Glutamatergic neuron (in vitro differentiated cells): ENCODE measurements at places on chromosomes 5 and 9.

GRCh38 chr9:88013035-88013434 lies 38.7 kb upstream of the CDK20 start:
- no peak for DNase-seq

DNA sequence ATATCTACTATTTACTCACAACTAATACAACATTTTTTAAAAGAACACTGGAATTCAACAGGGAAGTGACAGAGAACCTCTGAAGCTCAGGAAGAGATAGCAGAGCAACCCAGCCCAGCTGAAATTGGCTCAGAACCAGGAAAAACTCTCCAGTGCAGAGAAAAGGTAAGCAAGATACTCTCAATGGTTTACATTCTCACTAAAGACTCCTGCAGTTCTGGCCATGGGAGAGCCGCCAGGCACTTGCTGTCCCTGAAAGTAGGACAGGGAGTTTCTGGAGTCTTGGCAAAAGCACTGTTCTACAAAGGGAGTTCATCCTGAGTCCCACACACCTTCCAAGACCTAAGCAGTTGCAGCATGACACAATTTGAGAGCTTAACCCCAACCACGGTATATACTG lies 330.8 kb downstream of the TRIM36 start:
- no peak for DNase-seq

- DNase-seq = peak; percentile 21
These were observed 648 bp upstream of the NSMF start for GRCh38 chr9:137459601-137460362.

DNA sequence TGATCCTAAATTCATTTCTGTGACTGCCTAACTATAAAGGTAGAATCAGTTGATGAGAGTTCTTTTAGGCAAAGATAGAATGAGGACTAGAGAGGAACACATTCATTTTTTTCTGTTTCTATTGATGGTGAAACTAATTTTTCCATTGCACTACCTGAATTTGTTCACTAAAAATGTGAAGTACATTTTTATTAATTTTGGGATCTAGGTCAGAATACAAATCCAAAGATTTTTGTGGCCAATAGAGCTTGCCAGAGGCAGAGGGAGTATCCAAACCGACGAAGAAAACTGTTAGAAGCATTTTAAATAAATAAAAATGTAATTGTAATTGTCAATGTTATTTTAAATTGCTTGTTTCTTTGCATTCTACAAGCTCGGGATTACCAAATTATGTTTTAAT lies 78.1 kb downstream of the MTREX start:
- DNase-seq = no peak

- peak; percentile 5 for DNase-seq
These were observed 71.8 kb downstream of the PHF2 start for GRCh38 chr9:93648181-93648580.

GRCh38 chr5:119340597-119341218 lies 15.1 kb upstream of the TNFAIP8 start:
- no peak for DNase-seq

GRCh38 chr9:117021906-117022305 lies 334.8 kb downstream of the TRIM32 start:
- no peak for DNase-seq

DNA sequence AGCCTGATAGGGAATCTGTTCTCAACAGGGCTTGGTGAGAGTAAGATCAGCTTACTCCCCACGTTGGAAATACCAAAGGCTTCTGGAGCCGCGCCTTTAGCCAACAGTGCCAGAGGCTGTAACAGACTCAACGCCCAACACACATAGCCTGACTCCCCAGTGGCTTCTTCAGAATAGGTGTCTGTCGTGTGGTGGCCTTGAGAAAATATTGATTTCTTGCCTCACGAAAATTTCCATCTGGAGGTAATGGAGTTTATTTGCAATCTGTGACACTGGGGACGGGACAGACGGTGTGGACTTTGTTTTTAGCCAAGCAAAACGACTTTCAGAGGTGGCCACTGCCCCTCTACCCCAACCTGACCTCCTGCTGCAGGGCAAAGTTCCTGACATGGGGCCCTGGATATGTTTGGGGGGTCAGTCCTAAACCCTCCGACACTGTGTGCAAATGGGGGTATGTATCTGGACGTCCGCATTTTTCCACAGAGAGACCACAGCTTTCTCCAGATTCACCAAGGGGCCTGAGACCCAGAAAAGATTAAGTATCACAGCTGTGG lies 189.3 kb downstream of the CDK5RAP2 start:
- DNase-seq = no peak

- no peak for DNase-seq
These were observed 75.6 kb downstream of the DMRTA1 start for GRCh38 chr9:22522206-22522740.

- no peak for DNase-seq
These were observed 24.2 kb downstream of the ARHGEF37 start for GRCh38 chr5:149605354-149605997.

DNA sequence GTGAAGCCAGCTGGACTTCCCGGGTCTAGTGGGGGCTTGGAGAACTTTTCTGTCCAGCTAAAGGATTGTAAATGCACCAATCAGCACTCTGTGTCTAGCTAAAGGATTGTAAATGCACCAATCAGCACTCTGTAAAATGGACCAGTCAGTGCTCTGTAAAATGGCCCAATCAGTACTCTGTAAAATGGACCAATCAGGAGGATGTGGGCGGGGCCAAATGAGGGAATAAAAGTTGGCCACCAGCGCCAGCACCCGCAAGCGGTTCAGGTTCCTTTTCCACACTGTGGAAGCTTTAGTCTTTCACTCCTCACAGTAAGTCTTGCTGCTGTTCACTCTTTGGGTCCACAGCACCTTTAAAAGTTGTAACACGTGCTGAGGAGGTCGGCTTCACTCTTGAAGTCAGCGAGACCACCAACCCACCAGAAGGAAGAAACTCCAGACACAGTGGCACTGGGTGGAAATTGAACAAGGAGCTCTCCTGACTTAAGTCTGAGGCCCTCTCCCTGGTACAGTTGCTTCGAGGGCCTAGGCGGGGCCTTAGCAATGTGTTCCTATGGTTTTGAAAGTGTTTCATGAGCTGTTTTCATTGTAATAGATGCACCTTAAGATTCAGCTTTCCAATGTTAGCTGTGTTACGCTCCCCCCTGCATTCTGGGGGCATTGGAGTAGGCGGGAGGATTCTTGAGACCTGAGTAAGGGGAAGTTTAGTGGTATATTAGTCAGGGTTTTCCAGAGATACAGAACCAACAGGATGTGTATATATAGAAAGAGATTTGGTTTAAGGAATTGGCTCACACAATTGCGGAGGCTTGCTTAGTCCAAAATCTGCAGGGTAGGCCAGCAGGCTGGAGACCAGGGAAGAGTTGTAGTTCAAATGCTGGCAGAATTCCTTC lies 21.5 kb upstream of the MYO10 start:
- no peak for DNase-seq

DNA sequence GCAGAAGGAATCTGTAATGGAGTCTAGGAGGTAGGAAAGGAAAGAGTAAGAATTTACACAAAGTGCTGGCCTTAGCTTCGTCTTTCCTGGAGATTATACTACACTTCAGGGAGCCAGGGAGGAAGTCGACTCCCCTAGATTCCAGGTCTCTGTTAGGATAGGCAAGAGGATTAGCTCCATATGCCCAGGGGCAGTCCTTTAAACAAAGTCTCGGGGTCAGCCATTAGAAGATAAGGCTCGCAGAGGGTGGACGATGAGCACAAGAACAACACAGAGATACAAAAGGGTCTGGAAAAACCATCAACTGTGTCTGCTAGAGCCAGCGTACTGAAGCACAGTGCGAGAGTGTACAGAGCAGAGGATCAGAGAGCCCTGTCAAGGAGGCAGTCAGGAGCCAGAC lies 344.7 kb upstream of the TNC start:
- DNase-seq = no peak

GRCh38 chr5:128613128-128613527 lies 75.1 kb upstream of the FBN2 start:
- DNase-seq = no peak

GRCh38 chr5:115098041-115098702 lies 71.5 kb downstream of the TRIM36 start:
- no peak for DNase-seq

DNA sequence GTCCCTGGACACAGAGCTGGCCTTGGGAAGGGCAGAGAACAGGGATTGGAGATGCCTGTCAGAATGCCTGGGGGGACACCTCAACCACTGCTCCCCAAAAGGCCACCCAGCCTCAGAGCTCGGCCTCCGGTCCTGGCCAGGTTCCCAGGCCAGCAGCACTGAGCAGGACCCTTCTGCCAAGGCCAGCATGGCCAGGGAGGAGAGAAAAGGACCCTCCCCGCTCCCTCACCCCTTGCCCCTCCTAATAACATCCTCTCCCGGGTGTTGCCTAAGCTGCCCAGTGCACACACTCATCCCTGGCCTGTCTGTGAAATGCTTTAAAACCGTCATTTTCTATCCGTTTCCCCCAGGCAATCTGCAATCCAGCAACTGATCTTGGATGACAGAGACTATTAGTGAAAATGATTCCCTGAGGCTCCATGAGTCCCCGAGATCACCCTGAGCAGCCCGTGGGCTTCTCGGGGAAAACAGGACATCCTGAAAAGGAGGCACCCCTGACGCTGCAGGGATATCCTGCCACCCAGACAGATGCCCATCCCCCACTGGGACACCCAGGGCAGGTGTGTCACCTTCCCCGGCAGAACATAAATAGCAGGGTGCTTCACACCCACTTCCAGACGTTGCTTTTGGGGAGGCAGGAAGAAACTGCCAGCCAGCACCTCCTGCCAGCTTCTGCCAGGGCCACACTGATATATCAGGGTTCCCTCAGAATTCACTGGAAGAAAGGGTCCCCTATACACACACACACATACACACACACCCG lies 75.3 kb downstream of the ADAMTS2 start:
- peak; percentile 9 for DNase-seq

DNA sequence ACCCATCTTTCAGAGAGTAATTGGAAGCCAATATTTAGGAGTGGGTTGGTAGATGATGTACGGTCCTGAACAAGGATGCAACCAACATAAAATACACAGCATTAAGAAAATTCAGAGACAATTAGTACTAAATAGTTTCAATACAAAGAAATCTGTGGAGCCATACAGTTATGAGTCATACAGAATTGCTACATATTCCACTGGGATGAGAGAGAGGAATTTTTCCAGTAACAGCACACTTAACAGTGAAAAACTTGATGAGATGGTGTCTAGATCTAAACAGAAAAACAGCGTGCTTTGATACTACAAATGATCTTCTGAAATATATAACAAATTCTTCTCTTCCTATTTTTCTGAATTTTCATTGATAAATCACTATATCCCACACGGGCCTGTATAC lies 1999.3 kb upstream of the CDH9 start:
- DNase-seq = no peak

- DNase-seq = no peak
These were observed 3.3 kb downstream of the NR6A1 start for GRCh38 chr9:124767821-124768220.

GRCh38 chr9:16884952-16885513 lies 14.6 kb upstream of the BNC2 start:
- peak; percentile 56 for DNase-seq

DNA sequence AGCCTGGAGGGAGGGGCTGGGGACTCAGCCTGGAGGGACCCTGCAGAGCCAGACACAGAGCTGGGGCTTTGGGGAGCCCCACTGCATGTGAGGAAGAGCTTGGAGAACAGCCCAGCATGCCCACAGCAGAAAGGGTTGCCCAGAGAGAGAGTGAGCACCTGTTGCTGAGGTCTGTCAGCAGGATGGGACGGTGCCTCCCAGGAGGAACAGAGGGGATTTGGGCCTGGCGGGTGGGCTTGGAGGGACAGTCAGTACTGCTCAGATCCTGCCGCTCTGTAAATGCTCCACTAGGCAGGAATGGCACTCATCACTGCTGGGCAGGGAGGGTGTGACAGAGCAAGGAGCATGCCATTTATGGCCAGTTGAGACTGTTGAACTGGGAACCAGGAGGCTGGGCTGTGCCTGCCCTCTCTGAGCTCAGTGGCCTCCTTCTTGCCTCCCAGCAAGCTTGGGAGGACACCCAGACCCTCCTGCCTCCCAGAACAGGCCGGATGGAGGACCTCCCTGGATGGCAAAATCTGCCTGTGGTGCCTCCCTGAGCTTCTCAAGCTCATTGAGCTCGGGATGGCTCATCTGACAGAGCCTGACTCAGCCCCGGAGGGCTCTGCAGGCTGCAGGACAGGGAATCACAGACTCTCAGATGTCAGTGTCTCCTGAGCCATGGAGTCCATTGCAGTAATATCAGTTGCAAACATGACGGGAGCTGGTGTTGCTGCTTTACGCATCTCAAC lies 786 bp upstream of the HRCT1 start:
- DNase-seq = no peak

- DNase-seq = no peak
These were observed 55.6 kb downstream of the SETX start for GRCh38 chr9:132299221-132299620.

- DNase-seq = no peak
These were observed 60.3 kb downstream of the TTC39B start for GRCh38 chr9:15246708-15247107.

DNA sequence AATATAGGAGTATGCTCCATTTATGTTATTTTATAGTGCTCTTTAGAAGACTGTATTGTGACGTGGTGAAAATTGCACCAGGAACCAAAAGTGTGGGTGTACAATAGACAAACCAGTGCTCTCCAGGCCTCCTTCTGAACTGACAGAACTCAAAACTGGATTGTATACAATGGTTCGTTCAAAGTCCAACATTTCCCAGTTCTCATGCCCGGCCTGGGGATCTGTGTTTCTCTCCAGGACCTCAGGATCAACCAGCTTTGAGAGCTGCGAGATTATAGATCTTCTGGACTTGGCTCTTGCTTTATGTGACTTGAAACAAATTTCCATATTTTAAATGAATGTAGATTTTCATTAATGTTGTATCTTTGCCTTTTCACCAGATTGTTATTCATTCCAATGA lies 60.8 kb upstream of the CER1 start:
- DNase-seq = no peak

DNA sequence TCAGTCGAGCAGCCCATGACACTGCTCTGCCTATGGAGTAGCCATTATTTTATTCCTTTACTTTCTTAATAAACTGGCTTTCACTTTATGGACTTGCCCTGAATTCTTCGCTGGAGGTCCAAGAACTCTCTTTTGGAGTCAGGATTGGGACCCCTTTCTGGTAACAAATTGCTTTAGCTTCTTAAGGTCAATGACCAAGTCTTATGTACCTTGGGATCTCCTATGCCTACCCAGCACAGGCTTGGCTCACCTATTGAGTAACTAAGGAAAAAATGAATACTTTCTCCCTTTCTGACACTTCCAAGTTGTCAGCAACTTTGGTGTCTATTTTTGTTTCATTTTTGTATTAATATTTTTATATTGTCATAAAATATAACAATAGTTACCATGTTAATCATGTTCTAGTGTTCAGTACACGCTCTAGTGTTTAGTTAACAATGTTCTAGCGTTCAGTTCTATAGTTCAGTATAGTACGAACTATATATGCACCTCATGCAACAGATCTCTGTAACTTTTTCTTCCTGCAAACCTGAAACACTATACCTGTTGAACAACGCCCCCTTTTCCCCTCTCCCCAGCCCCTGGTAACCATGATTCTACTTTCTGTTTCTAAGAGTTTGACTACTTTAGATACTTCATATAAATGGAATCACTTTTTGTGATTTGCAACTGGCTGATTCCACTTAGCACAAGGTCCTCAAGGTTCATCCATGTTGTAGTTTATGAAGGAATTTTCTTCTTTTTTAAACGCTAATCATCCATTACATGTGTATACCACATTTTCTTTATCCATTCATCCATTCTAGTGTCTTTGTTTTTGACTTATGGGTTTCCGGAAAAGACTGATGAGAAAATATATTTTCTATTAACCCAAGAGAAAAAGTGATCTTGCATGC lies 1.8 kb upstream of the RHOBTB3 start:
- DNase-seq = no peak
